ENCODE measurements at places on chromosomes 1 and 21.

GRCh38 chr1:79594121-79594698, 587.7 kb upstream of the ADGRL4 start:
- no peak for DNase-seq

DNA sequence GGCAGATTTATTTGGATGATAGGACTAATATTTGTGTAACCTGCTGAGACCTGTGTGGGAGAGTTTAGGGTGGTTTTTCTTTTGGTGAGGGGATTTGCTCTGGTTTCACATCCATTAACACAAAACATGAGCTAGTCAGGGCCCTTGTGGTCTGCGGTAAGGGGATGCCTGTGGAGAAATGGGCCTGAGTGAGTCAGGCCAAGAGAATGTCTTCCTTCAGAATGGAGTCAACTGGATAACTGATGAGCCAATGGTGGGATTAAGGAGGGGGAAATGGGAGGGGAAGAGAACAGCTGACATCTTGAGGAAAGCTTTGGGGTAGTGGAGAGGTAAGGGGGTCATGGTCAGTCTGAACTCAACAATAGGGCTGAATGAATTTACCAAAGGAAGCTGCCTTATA, 13.9 kb downstream of the WNT2B start:
- DNase-seq, result no peak

- DNase-seq, result no peak
Observed at GRCh38 chr1:78032996-78033796, 12.6 kb upstream of the GIPC2 start.

DNA sequence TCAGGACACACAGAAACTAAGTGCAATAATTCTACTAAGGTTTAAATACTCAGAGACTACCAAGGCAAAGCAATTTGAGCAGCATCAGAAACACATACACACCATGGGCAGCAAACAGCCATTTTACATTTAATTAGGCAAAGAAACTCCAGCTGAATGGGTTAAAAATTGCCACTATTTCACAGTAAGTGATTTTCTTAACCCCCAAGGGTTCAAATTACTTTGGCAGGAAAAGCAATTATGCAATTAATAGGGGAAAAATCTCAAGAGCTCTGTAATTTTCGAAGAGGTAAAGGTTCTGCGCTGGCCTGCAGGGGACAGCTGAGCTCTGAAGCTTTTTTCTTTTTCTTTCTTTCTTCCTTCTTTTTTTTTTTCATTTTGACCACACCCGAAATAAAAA, 206.2 kb upstream of the RRP15 start:
- DNase-seq, result no peak

DNA sequence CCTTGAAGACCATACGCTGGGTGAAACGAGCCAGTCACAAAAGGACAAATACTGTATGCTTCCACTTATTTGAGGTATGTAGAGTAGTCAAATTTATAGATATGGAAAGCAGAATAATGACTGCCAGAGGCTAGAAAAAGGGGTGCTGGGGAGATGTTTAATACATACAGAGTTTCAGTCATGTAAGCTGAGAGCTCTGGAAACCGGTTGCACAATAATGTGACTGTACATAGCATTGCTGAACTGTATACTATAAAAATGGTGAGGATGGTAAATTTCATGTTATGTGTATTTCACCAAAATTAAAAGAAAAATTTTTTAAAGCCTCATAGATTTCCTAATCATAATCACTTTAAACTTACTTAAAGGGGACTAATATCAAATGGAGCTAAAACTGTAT, 110.8 kb downstream of the ZZZ3 start:
- no peak for DNase-seq

GRCh38 chr1:193703655-193704054, 517.2 kb upstream of the B3GALT2 start:
- no peak for DNase-seq

DNA sequence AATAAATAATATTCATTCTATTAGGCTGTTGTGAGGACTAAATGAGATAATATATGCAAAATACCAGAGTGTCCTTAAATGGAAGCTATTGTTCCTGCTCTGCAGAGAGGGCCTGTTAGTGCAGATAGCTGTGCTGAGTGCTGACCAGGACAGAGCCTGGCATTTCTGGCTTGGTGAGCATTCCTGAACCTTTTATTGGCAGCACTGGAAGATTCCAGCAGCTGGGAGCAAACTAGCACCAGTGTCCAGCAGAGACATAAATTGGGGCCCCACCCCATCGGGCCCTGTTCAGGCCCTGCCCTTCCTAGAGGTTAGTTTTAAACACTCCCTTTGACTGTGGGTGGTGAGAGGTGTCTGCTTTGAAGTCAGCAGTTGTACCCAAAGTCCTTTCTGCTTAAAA, 85.9 kb upstream of the GADD45A start:
- DNase-seq, result no peak

DNA sequence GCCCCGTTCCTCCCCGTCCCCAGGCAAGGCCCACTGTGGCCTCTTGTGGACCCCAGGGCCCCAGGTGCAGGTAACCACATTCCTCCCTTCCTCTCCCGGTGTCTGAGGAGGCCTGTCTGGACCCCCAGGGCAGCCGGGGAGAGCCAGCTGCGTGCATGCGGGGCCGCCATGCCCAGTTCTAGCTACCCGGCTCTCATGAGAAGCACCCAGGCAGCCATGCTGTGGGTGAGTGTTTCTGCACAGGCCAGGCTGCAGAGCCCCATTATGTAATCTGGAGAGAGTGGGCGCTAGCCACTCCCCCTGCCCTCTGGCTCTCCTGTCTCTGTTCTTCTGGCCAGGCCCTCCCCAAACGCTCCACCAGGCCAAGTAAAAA, 18.4 kb upstream of the PLEKHG5 start:
- no peak for DNase-seq

DNA sequence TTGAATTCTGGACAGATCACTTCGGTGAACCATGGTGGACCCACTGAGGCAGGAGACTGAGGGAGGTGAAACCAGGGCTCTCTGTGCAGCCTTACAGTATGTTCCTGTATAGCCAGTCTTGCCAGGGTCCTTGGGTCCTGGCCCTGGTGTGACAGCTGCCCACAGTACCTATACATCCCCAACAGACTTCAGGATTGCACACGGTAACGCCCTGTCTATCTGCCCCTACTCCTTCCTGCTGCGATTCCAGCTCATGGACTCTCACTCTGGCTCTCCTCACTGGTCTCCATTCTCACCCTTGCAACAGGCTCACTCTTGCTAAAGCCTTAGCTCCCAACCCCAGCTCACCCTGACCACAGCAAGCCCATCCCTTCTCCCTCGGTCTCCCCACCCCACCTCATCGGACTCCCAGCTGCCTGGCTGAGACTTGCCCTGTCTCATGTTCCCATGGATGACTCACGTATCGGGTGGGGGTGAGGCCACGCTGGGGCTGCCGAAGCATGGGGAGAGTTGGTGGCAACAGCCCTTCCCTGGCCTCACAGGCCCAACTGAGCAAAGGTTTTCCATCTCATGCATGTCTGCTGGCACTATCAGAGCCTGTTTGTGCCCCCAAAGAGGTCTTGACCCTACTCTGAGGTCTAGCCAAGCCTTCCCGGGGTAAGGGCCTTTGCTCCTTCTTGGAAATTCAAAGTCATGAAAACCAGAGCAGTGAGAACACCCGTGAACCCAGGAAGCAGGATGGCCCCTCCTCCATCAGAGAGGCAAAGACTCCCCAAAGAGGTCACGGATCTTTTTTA, 7.1 kb downstream of the PHLDA3 start:
- DNase-seq, result peak; percentile 83

Data from Right ventricle myocardium superior (tissue), 1 donor.